SW480 (cell line): ENCODE measurements at places on chromosomes 12 and 14.

DNA sequence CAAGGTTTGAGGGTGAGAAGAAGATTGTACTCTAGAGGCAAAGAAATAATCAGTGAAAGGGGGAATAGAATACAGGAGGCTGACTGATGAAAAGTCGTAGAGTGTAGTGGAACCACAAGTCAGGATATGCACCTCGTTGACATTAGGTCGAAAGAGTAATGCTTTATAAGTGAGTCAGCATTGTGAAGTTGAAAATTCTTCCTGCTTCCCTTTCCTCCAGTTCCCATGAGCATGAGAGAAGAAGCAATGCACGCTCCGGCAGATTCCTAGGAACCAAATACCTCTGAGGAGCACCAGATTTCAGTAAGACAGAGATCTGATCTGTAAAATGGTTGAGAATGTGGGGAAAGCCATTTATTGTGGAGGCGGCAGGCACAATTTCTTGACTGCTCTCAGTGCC, 16.5 kb downstream of the CCER1 start:
- no peak for DNase-seq

DNA sequence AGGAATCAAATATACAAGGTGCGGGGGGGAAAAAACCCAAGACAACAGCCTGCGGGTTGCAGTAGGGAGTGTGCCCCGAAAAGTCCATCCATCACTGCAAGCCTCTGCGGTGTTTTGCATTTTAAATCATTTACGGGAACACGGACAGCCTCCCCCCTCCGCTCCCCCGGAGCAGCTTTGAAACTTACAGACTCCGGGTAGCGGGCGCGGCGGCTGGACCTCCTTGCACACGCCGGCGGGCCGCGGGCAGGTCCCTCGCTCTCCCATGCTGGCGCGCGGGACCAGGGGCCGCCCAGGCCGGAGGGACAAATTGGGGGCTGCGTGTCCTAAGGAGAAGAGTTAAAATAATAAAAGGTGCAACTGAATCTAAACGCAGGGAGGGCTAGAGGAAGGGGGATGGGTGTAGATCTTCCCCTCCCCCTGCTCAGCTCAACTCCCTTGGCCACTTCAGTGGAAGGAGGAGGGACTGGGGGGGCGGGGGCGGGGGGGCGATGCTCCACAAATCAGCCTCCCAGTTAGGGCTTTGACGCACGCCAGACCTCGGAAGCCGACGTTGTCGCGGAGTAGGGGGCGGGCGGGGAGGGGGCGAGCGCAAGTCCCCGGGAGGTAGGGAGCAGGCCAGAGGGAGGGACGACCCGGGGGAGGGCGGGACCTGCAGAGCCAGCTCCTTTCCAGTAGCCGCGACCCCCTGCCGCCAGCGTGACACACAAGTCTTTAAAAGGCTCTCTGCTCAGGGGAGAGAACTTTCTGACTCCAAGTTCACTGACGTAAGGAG, at the start of gene KCNJ8:
Gene KCNJ8, minus strand, starts transcription at position 349 of the 775 bp plus-strand sequence. CDS start 1,090 bp downstream, outside the sequence.
- DNase-seq: no peak

- DNase-seq: no peak
These were observed 515 bp upstream of the ABCC9 start for GRCh38 chr12:21941506-21942376.

GRCh38 chr14:92412912-92413311, 89.9 kb downstream of the SLC24A4 start:
- no peak for DNase-seq
